Right hindlimb (tissue), 1 donor: ENCODE measurements at places on chromosomes 1 and 21.

- DNase-seq = no peak
These were observed 26.2 kb upstream of the KNCN start for GRCh38 chr1:46577671-46578070.

GRCh38 chr1:170200161-170200560 lies 54.4 kb downstream of the NTMT2 start:
- DNase-seq = no peak

- DNase-seq = peak; percentile 58
These were observed 55.9 kb downstream of the SLC35F3 start for GRCh38 chr1:233960386-233960785.

- DNase-seq = peak; percentile 80
These were observed 712 bp upstream of the LAMB3 start for GRCh38 chr1:209652873-209653401.
